ENCODE measurements at places on chromosomes 6 and 20.

- DNase-seq = no peak
Measured at GRCh38 chr6:14180609-14181008, 63.0 kb downstream of the CD83 start.

GRCh38 chr6:110645685-110646418 lies 169.4 kb downstream of the CDK19 start:
- DNase-seq = no peak

GRCh38 chr20:7975851-7976414 lies 35.7 kb upstream of the HAO1 start:
- DNase-seq = peak; percentile 34

DNA sequence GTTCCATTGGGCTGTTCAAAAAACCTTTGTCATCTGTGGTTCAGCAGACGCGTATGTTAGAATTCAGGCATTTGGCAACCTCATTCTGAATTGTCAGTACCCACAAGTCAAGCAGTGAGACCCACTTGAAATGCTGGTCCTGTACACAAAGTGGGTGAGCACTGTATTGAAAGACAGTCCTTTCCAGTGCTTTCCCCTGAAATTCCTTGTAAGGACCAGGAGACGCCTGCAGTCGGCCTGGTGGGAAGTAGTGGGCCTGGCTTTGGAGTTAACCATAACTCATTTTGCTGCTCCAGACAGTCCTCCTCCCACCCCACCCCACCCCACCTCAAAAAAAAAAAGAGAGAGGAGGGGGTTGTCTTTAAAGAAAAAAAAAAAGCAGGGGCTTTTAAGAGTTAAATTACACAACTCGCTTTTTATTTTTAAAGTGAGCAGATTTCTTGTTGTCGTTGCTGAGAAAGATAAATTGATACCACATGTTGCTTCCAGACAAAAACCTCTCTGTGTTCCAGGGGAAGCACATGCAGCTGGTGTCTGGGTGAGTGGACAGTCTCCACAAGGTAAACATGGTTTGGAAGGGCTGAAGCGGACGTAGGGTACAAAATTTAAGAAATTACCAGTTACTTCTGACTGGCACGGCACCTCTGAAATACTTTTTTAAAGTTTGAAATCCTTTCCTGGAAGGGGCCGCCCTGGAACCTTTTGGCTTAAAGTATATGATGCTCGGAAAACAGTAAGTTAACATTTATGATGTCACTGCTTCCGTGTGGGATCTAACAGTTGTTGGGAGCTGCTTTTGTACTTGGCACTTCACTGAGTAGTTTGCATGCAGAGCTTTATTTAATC lies 95.3 kb downstream of the FOXO3 start:
- DNase-seq = peak; percentile 90

GRCh38 chr6:158175111-158175510 lies 7.0 kb downstream of the GTF2H5 start:
- DNase-seq = no peak

- DNase-seq = peak; percentile 68
Measured at GRCh38 chr20:20489648-20490341, 121.9 kb downstream of the INSM1 start.

DNA sequence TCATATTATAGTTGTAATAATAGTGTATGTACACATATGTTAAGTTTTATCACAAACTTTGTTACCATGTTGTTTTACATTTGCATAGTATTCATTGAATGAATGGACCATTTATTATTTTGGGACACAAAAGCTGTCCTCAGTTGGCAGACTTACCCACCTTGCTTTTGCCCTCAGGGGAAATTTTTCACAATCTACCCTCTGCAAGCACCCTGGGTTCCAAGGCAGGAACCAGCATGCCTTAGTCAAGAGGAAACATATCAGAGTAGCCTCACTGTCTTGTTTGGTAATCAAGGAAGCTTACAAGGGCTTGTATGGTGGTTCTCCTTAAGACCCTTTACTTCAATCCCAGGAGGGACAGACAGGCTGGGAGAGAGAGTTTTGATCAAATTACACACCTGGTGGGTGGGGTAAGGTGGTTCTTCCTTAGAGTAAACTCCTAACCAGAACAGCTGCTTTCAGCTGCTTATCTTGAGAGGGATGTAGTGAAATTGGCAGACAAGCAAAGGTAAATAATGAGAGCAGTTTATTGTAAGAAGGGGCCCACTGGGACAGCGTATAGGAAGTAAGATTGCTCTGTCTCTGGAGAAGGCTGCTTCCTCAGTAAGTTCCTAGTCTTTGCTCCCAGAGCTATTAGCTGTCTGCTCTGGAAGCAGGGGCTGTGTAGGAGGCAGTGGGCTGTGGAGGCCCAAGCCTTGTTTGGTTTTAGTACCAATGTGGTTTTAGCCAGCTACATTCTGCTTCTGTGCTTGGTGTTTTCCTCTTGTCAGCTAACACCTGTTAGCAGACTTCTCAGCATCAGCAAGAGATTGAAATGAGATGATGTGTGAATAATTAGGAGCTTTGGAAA lies 31.1 kb downstream of the BRPF3 start:
- DNase-seq = no peak

DNA sequence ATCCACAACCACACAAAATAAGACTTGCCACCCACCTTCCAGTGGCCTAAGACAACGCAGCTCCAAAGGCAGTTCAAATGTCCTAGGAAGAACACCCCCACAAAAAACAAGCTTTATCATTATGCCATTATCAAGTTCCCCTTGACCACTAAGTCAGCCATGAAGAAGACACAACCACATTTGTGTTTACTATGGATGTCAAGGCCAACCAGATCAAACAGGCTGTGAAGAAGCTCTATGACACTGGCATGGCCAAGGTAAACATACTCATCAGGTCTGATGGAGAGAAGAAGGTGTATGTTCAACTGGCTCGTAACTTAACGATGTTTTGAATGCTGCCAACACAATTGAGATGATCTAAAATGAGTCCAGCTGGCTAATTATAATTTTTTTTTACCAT lies 26.1 kb downstream of the SEC63 start:
- DNase-seq = no peak

DNA sequence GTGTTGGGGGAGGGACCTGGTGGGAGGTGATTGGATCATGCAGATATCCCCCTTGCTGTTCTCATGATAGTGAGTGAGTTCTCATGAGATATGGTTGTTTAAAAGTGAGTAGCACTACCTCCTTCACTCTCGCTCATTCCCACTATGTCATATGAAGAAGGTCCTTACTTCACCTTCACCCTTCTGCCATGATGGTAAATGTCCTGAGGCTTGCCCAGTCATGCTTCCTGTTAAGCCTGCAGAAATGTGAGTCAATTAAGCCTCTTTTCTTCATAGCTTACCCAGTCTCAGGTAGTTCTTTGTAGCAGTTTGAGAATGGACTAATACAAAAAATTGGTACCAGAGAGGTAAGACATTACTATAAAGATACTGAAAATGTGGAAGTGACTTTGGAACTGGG lies 425.9 kb downstream of the HTR1B start:
- DNase-seq = no peak

- DNase-seq = no peak
Measured at GRCh38 chr6:35392111-35392702, 49.8 kb downstream of the PPARD start.

DNA sequence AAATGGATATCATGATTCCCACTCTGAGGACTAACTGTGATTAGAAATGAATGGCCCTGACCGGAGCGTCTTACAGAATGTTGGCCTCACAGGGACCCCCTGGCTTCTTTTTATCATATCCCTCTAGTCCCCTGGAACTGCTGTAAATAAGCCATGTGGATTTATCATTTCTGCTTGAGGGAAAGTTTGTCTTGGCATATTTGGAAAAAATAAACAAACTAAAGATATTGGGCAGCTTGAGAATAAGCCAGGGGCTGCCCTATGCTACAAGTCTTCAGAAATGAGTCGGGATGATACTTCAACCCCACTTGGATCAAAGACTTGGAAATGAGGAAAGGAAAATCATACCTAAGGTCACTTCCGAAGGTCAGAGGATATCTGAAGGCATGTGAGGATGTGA lies 179.1 kb downstream of the THBS2 start:
- DNase-seq = peak; percentile 47

Measured in IMR-90 (cell line).